ENCODE measurements at places on chromosomes 2 and 18. TPM values are rescaled to one million over a fixed set of nuclear protein-coding genes. Genes with fewer than 3 reads are reported as not detected.

The UGT1A3 gene
- not detected for total RNA-seq

DNA sequence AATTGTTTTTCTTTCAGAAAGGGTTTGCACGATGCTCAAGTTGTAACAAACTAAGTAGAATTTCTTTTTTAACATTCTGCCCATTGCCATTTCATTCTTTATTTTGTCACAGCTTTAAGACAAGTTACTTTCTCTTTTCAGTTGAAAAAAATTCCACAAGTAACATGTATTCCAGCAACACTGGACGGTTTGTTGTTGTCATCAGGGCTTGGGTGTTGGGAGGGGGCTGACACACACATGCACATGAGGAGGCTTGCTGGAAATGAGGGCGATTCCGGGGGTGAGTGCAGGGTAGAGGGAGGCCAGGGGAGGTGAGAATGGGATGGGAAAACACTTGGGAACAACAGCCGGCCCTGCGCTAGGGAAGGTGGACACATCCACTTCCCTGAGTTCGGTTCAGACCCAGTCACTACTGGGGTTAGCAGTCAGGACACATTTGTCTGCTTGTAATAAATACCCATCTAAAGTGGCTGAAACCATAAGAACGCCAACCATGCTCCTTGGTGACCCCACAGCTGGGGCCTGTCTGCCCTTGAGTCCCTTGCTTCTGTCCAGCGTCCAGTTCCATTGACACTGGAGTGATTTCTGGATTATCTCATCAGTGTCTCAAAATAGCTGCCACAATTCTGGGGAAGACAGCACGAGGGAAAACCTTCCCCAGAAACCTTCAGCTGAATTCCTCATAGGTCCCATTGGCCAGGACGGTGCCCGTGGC is 141.8 kb upstream of the BCL2L11 start:
- no peak for DNase-seq

DNA sequence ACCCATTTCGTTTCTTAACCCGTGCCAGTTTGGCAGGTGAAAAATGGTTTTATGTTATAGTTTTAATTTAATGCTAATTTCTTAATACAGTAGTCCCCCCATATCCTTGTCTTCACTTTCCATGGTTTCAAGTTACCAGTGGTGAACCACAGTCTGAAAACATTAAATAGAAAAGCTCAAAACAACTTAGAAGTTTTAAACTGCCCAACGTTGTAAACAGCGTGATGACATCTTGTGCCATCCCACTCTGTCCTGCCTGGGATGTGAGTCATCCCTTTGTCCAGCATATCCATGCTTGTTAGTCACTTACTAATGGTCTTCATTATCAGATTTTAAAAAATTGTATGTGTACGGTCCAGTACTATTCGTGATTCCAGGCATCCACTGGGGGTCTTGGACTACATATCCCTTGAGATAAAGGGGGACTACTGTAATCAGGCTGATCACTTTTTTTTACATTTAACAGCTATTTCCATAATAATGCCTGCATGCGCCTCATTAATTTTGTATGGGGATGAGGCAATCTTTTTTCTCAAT is 31.9 kb downstream of the SLC66A3 start:
- DNase-seq: no peak

- DNase-seq: no peak
Observed at GRCh38 chr2:238346544-238346943, 26.2 kb downstream of the TRAF3IP1 start.

- DNase-seq: no peak
Observed at GRCh38 chr2:2232167-2232566, 98.9 kb downstream of the MYT1L start.

- DNase-seq: no peak
Observed at GRCh38 chr18:48022531-48023329, 92.3 kb upstream of the SMAD2 start.

DNA sequence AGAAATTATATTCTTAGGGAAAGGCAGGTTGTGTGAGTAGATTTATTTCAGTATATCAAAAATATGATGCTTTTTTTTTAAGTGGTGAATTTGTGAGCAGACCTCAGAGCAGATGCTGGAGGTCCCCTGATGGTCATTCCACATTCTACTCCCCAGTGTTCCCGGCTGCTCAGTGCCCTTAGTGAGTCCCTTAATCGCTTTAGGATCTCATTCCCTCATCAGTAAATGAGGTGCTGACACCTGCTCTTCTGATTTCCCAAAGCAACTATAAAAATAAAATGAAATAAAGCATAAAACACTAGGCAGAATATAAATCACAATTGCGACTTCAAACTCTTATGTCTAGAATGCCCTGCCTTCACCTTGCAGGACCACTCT is 216.2 kb upstream of the TNP1 start:
- no peak for DNase-seq

Measured in glomerular endothelial cell (primary cell).